ENCODE measurements at places on chromosomes 11 and 22.

- no peak for DNase-seq
Observed at GRCh38 chr11:73565804-73566203, 32.1 kb downstream of the FAM168A start.

- DNase-seq, result no peak
Observed at GRCh38 chr22:32309585-32310251, 47.9 kb upstream of the RFPL3 start.

GRCh38 chr11:110303414-110303826 is 7.0 kb upstream of the RDX start:
- DNase-seq, result no peak

GRCh38 chr11:5891216-5891800 is 1.7 kb upstream of the OR52E5 start:
- DNase-seq, result no peak

- DNase-seq, result no peak
Observed at GRCh38 chr22:27352426-27352825, 449.1 kb downstream of the MN1 start.

DNA sequence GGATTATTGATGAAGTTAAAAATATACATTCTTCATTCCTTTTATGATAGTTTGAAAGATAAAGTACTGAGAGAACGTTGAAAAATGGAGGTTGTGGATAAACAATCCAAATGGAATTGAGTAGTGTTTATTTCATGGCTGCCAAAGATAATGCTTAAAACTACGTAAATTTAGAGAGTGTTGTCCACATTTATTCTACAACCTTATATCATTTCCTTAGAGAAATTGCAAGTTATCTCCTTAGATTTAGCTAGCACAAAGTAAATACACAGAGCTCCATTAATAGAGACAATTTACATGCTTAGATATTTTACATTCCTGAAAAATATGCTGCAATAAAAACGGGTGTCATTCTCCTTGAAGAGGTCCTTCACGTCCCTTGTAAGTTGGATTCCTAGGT is 146.5 kb upstream of the CCDC179 start:
- no peak for DNase-seq

- peak; percentile 73 for DNase-seq
Observed at GRCh38 chr11:123061403-123062157, at the start of gene HSPA8. Gene HSPA8 (minus strand): TSS chr11:123062136. CDS start chr11:123061324, 812 bp downstream.

DNA sequence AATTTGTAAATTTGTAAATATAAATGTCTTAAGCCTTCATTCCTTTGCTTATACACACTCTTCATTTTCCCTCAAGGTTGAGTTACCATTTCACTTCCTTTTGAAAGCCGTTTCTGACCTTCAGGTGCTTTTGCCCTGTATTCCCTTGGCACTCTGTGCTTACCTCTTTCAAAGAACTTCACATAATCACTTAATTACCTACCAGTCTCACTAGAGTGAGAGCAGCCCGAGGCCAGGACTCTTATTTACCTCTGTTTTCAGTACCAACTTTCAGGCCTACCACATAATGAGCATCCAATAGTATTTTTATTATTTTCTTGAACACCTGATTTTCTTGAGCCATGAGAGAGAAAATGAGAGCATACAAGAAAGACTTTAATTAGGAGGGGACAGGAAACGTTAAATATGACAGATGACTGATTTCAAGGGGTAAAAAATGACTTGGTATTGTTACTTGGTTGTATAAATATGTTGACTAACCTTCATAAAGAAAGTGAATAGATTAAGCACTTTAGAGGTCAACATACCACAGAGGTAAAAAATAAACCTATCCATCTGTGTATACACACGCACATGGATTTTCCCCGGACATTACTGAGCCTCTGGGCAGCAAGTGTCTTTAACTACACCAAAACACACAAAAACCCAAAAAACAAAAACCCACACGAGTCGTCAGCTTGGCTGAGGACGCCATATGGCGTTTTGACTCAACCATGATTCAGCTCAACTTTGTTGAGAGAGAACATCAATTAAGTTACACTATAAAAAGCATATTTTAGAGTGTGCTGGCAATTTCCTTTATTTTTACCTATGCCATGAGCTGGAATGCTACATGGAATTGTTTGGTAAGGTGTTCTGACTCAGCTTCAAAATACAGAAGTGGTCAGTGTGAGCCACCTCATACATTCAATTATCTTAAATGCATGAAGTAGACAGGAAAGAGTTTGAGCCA is 7.6 kb downstream of the ATXN10 start:
- DNase-seq, result no peak

GRCh38 chr11:64990222-64990923 is 6.4 kb downstream of the BATF2 start:
- DNase-seq, result no peak

DNA sequence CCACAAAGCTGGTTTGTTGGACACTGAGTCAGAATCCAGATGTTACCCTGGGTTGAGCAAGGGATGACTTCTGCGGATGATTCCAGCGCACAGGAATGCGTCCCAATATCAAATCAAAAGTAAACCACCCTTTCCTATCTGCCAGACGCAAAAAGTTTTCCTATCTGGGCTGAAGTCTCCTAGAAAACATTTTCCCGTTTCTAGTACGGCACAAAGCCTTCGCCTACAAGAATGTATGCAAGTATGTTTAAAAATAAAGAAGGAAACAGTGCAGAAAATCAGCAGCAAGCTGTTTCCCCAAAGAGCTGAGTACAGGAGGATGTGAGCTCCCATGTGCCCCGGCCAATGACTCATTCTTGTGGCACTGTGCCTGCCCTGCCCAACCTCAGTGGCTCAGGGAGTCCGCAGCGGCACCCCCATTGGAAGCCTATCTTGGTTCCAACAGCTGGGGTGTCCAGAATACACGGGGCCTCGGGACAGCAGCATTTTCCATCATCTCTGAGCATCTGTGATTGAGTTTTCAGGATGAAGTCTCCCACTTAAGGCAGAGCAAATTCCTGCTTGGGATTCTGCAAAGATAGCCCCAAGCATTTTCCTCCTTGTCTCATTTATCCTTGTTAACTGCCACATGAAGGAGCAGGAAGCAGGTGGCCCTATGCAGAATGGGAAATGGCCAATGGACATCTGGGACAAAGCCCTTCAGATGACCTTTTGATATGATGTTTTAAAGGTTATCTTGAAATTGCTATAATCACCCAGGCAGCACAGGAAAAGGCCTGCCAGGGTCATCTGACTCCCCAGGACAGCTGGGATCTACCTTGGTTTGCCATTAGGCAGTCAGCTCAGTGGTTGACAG is 17.5 kb downstream of the KCNJ5 start:
- DNase-seq, result no peak

DNA sequence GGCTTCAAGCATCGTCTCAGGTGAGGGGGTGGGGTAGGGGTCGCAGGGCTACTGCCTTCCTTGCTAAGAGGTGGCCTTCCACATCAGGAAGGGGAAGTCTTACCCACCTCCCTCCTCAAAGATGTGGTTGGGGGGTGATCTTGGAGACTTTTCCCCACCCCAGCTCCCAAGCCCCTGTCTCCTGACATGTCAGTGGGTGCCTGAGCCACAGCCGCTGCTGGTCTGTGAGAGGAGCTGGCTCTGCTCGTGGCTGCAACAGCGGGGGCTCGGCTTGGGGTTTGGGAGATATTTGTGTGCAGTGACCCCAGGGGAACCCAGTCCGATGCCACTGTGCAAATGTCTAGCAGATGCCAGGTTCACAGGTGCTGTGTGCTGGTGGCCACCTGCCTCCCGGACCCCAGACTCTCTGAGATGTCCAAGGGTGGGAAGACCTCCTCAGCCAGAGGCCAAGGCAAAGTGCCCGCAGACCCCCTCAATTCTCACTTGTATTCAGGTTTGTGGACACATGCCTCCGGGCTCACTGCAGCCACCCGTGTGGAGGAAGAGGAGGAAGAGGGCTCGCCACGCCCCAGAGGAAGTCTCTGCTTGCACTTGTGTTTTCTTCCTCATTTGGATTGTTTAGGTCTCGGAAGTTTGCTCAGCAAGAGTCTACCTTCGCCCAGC is 1.9 kb downstream of the KCNQ1 start:
- DNase-seq, result no peak

DNA sequence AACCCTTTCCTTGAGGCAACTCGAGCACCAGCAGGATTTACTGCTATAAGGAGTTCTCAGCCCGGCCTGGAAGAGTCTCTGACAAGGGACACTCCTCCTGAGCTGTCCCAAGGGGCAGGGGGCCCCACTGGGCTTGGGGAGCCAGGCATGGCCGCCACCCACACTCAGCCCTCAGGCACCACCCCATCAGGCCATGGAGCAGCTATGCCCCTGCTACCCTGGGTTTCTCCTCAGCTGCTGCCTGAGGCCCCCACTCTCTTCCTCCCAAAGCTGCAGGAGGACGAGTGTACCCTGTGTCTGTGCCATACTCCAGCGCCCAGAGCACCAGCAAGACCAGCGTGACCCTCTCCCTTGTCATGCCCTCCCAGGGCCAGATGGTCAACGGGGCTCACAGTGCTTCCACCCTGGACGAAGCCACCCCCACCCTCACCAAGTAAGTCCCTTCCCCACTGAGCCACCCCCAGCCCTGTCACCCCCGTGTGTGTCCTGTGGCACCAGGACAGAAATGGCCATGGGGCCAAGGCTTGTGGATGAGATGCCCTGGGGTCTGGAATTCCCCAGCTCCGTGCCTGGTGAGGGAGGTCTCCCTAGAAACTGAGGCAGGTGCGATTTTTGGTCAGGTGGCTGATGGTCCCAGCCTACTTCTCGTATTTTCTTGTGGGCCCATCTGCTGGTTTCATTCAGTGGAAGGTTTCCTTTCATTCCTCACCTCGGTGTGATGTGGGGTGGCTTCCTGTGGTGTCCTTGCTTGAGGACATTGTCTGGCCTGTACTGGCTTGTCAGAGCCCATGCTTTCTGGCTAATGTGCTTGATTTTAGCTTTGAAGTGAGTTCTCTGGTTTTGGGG is 28.4 kb downstream of the TAB1 start:
- no peak for DNase-seq

DNA sequence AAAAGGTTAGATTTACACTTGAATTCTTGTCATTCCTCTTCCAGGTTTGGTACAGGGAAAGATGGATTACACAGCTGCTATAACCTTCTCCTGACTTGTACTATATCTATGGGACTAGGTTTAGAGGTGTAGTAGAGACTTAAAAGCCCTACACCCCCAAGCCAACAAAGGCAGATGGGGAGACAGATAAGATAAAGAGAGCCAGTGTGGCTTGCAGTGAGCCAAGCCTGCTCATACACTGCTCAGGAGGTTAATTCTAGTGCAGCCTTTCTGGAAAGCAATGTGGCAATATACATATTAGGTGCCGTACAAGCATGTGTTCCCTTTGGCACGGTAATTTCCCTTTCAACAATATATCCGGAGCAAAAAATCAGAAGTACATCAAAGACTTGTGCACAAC is 10.8 kb downstream of the SIK3 start:
- no peak for DNase-seq

DNA sequence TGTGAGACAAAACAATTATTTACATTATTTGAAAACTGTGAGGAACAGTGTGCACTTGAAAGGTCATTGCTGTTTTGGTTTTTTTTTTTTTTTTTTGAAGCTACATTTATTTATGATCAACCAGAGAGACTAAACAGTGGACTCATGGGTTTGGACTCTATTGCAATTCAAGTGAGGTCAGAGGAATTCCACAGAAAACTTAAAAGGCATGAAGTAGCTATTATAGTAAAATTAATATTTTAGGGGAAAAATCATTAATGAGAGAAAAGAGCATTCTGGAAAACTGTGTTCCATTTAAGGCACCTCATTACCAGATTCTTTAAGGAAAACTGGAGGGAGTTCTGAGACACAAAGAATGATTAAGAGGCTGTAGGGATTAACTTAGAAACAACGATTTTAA is 102.8 kb downstream of the WNT11 start:
- DNase-seq, result no peak

DNA sequence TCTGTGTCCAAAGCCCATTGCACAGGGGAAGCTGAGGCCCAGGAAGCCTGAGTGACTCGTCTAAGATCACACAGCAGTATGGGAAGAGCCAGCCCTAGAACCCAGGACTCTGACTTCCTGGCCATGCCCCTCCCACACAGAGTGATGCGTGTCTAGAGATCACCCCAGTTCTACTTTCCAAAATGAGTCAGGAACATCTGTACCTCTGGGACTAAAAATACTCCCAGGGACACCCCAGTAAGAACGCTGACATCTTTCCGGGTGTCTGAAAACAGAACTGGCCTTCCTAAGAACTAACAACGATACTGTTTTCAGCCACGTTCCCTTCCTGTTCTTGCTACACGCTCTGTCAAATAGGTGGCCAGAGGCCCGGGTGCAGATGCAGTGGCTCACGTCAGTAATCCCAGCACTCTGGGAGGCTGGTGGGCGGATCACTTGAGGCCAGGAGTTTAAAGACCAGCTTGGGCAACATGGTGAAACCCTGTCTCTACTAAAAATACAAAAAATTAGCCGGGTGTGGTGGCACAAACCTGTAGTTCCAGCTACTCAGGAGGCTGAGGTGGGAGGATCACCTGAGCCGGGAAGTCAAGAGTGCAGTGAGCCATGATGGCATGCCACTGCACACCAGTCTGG is 21.7 kb upstream of the PDGFB start:
- no peak for DNase-seq

GRCh38 chr11:65988791-65989592 is 13.0 kb downstream of the EIF1AD start:
- DNase-seq, result peak; percentile 86

DNA sequence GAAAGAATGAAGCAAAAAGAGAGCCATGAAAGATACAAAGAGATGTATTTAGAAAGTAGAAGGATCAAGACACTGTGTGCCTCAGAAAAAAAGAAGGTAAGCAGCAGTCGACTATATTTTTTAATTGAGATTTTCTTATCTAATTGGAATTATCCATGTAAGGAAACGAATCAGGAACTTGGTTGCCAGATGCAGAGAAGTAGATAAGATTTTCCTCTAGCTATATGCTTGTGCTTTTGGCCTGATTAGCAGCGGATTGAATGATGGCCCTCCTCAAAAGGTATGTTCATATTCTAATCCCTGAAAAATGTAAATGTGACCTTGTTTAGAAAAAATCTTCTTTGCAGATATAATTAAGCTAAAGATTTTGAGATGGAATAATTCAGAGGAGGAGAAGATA is 43.9 kb upstream of the CARD18 start:
- no peak for DNase-seq

GRCh38 chr11:23797624-23798419 is 699.0 kb upstream of the LUZP2 start:
- DNase-seq, result no peak

GRCh38 chr11:69241075-69241740 is 52.7 kb upstream of the MYEOV start:
- no peak for DNase-seq

DNA sequence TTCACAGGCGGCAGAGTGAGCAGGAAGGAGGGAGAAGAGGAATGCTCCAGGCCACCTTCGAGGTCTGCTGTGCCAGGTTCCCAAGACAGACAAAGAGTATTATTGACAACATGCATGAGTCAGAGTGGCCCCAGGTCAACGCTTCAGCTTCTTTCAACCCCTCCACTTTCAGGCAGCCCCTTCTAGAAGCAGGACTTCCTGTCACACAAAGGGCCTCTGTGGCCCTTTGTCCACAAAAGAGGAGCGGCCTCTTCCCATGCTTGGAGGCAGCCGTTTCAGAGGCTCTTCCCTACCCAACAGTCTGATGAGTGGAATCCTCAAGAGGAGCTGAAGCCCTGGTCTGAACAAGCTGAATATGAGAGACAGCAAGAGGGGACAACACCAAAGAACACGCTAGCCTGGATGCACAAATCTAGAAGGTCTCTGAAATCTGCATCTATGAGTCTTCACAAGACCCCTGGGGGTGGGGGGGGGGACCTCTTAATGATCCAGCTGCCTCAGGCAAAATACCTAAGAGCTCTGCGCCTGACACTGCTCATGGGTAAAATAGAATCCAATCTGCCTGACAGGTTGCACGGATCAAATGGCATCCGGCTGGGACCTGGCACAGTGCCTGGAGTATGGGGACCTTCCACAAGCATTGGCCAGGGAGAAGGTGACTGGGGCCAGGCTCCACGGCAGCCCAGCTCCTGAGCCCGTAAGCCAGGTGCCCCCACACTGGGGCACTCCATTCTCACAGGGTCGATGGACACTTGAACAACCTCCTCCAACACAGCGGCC is 67.5 kb downstream of the PACSIN2 start:
- no peak for DNase-seq

All from activated naive CD8-positive, alpha-beta T cell treated with anti-CD3 and anti-CD28 coated beads for 36 hours (primary cell).